ENCODE measurements at places on chromosomes 5 and 9. TPM values are rescaled to one million over a fixed set of nuclear protein-coding genes. Genes with fewer than 3 reads are reported as not detected.
A peak's percentile ranks its signal among the peaks of the same experiment; 100 is the strongest.

DNA sequence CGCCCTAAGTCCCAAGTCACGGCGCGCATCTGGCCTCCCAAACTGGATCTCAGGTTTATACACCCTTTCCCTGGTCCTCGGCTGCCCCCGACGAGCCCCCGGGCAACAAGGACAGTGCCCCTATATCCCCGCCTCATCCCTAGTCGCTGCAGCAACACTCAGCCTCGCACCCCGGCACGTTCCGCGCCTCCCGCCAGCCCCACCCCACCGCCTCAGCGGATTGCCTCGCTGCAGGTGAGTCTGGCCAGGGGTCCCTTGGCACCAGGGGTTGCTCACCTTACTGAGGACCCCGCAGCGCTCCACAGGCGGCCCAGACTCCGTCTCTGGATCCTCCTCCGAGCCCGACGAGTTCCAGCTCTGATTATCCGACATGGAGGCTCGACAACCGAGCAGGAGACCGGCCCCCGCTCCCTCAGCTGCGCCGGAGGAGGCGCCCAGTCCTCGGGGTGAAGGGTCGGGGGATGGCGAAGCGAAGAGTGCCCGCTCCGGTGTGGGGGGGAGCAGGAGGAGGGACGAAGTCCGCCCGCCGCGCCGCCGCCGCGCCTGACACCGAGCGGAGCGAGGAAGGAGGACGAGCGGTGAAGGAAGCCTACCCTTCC lies 494 bp downstream of the CERT1 start:
- DNase-seq = no peak

DNA sequence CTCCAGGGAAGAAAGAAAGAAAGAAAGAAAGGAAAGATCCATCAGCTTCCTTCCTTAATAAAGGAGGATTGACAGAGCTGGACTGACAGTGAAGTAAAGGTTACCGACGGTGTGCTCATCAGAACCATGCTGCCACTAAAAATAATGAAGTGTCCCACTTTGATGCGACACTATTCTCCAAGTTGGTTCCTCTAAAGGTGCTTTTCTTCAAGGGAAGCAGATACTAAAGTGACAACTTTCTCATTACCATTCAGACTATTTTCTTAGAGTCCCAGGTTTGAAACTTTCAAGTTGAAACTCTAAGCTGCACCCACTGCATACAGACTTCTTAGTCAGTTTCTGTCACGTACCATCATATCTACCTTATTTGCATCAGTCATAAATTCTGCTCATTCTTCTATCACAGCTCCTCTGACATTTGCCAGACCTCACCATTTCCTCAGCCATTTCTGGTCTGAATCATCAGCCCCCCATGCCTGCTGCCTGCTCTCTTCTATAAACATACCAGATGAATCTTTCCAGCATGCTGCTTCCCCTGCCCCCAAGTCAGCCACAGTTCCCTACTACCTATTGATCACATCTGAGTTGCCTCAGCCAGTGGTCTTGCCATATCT lies 177.6 kb downstream of the DEPDC1B start:
- no peak for DNase-seq

DNA sequence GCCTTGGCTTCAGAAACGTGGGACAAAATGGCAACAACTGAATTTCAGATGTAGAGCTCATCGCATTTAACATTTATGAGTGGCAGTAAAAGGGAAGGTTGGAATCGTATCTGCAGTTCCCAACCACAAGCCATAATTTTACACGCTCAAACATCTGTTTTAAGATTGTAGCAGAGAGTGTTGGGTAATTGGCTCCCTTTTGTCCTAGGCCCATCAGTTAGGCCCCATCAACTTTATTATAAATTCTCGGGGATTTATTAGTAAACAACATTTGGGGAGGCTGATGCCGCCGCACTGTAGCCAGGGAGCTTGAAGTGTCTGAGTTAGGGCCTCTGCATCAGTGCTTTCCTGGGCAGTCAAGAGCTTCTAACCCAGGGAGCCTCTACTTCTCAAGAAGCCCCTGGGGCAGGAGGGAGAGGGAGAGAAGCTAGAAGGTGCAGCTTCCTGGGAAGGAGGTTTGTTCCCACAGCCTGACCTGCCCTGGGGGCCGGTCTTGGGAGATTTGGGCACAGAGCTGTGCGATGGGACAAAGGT lies 66.2 kb downstream of the HSPA4 start:
- DNase-seq = no peak

GRCh38 chr5:175230299-175230698 lies 213.7 kb downstream of the DRD1 start:
- no peak for DNase-seq

- no peak for DNase-seq
Measured at GRCh38 chr5:150593593-150593992, 46.9 kb upstream of the SYNPO start.

DNA sequence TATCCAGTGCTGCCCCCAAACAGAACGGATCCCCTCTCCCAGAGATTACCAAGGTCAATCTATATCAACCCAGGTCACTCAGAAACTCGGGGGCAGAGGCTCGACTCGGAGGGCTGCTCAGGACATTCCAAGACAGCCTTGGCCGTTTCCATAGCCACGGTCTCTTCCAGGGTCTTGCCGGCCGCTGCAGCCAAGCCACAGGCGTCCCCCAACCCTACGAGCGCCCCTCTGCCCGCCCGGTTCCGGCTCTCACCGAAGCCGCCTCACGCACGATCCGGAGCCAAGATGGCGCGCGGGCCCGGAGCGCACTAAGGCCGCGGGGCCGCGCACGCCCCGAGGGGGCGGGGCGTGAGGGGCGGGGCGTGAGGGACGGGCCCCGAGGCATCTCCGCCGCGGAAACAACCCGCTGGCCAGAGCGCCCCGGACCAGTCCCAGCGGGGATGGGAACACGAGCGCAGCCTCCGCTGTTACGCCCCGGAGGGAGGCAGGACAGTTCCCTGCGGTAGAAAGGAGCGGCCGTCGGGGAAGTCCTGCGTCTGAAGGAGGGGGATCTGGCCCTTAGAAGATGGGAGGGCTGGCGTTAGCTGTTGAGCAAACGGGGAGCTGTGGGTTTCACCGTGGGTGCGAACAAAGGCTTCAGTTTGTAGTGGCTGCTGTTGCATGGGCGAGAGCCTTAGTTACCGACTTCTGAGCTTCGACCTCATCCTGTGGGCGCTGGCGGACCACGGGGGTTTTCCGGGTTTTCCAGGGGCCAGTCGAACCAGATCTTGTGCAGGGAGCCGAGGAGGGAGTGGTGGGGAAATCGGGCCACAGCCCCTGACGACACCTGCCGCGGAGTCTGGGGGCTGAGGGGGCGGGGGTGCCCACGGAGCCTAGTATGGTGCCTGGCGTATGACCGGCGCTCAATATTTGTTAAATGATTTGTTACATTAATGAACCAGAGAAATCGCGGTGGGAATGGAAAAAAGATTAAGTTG lies at the start of gene RPP25L:
RPP25L (minus strand) TSS at position 287 of the 977 bp plus-strand sequence. CDS start 801 bp downstream, outside the sequence.
- peak; percentile 55 for DNase-seq

GRCh38 chr9:4371108-4371507 lies 71.2 kb upstream of the GLIS3 start:
- DNase-seq = no peak

GRCh38 chr9:18723366-18723765 lies 249.4 kb downstream of the ADAMTSL1 start:
- no peak for DNase-seq

GRCh38 chr5:158920736-158921135 lies 179.0 kb downstream of the EBF1 start:
- DNase-seq = no peak

Gene GRXCR2
- not detected for total RNA-seq

Gene ERAP2
- total RNA-seq = 13.3 TPM

Gene PIK3R1
- 30.5 TPM for total RNA-seq

Gene FOXD4L4
- total RNA-seq = not detected

Gene GABRA6
- total RNA-seq = not detected

Gene MELK
- 5.0 TPM for total RNA-seq

Gene PCDHB4
- total RNA-seq = 2.3 TPM

All from esophagus squamous epithelium (tissue), 5 donors.